Ascending aorta (tissue), 2 donors: ENCODE measurements at places on chromosomes 2 and 18. TPM values are rescaled to one million over a fixed set of nuclear protein-coding genes. Genes with fewer than 3 reads are reported as not detected.

DNA sequence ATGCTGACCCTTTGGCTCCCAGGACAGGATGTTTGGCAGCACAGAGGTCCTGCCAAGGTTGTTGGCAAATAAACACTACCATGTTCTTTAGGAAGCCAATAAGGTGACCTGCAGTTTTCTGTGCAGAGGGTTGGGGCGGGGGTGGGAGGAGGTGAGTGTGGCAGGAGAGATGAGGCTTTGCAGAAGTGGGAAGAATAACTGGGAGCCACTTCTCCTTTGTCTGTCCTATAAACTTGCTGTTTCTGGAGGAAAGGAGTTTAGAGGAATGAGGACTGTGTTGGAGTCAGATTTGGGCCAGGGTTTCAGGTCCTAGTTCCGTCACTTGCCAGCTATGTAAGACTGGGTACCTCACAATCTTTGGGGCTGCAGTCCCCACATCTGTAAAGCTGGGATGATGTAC lies 187.6 kb upstream of the SPRED2 start:
- H3K4me3 ChIP-seq, result no peak overlapping the region
- H3K27me3 ChIP-seq, result no peaks in the 10 kb centered on the region
- H3K27ac ChIP-seq, result no peak overlapping the region

- no peak for DNase-seq
- no peaks in the 10 kb centered on the region for H3K36me3 ChIP-seq
- H3K4me1 ChIP-seq, result no peaks in the 10 kb centered on the region
- no peak overlapping the region for H3K27ac ChIP-seq
Measured at GRCh38 chr2:211737282-211737681, 801.3 kb downstream of the ERBB4 start.

KCNF1 gene
- total RNA-seq, result not detected

GRCh38 chr18:67730886-67731285 lies 214.4 kb upstream of the DSEL start:
- no peak for DNase-seq
- H3K4me3 ChIP-seq, result no peak overlapping the region
- H3K36me3 ChIP-seq, result no peaks in the 10 kb centered on the region
- H3K27ac ChIP-seq, result no peak overlapping the region
- no peaks in the 10 kb centered on the region for H3K4me1 ChIP-seq

GRCh38 chr2:158464426-158465281 lies 7.9 kb downstream of the PKP4 start:
- H3K4me1 ChIP-seq, result no peaks in the 10 kb centered on the region
- no peaks in the 10 kb centered on the region for H3K36me3 ChIP-seq

DNA sequence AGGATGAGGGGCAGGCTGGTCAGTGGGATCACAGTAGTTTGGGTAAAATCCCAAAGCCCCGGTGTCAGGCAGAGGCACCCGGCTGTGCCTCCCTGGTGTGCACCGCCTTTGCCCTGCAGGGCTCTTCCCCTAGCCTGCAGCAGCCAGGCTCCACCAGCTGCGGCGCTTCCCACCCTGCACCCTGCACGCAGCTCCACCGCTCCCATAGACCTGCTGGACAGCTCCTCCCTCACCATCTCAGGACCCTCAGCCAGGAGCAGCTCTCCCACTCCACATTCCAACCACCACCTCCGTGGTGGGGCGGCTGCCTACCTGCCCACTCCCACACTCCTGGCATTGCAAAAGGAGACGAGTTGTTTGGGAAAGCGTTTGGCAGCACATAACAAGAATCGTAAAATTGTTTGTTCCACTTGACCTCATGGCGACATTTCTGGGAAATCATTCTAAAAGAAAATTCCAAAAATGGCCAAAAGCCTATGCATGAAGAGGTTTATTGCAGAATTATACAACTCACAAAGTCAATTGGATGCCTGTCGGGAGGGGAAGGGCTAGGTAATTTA lies 287.4 kb upstream of the HDAC4 start:
- no peak for DNase-seq
- H3K4me1 ChIP-seq, result peaks cover 3% of the 10 kb centered on the region
- no peak overlapping the region for H3K4me3 ChIP-seq
- no peak overlapping the region for H3K27ac ChIP-seq
- no peaks in the 10 kb centered on the region for H3K27me3 ChIP-seq
- no peaks in the 10 kb centered on the region for H3K36me3 ChIP-seq

ZNF396 gene
- total RNA-seq, result 0.21 TPM

DNA sequence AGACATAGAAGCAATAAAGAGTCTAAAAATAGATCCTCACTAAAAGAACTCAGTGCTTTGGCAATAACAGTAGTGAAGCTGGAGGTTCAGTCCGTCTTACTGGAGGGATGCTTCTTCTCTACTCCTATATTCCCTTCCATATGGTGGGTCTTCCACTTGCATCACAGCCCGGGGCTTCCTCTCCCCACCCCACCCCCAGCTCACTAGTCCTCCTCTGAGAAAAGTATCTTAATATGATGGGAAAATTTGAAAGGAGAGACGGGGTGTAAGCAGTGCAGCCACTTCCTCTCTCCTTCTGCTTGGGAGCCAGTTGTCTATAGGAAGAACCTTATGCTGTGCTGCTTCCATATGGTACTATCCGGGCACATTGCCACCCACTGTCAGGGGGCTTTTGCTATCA lies 57.2 kb upstream of the SPOPL start:
- H3K27ac ChIP-seq, result no peak overlapping the region
- no peaks in the 10 kb centered on the region for H3K4me1 ChIP-seq
- no peaks in the 10 kb centered on the region for H3K36me3 ChIP-seq
- no peak for DNase-seq
- H3K4me3 ChIP-seq, result no peak overlapping the region

DNA sequence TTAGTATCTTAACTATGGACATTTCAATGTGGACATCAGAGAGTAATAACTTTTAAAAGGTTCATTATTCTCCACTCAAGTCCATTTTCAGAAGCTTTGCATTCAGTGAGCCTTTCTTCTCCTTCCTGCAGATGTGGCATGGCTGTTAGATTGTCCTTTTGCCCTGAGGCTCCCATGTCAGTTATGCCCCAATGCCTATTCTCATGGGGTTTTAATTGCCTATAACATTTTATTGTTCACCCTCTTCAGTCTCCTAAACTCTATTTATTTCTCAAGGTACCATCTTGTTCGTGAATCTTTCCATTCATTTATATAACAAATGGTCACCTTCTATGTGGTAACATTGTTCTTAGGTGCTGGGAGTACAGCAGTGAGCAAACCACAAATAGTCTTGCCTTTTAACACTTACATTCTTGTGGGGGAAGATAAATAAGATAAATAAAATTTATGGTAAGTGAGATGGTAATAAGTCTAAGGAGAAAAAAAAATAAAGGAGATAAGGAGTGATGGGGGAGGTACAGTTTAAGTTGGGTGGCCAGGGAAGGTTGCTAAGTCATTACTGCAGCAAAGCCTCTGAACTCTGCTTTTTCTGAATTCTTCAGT lies 277.9 kb upstream of the SIX3 start:
- no peaks in the 10 kb centered on the region for H3K36me3 ChIP-seq
- DNase-seq, result no peak
- no peaks in the 10 kb centered on the region for H3K27me3 ChIP-seq
- no peaks in the 10 kb centered on the region for H3K4me1 ChIP-seq
- H3K27ac ChIP-seq, result no peak overlapping the region

- no peak overlapping the region for H3K27ac ChIP-seq
- no peak overlapping the region for H3K4me3 ChIP-seq
- H3K27me3 ChIP-seq, result no peaks in the 10 kb centered on the region
Measured at GRCh38 chr2:160332318-160332717, 132.2 kb upstream of the ITGB6 start.

DNA sequence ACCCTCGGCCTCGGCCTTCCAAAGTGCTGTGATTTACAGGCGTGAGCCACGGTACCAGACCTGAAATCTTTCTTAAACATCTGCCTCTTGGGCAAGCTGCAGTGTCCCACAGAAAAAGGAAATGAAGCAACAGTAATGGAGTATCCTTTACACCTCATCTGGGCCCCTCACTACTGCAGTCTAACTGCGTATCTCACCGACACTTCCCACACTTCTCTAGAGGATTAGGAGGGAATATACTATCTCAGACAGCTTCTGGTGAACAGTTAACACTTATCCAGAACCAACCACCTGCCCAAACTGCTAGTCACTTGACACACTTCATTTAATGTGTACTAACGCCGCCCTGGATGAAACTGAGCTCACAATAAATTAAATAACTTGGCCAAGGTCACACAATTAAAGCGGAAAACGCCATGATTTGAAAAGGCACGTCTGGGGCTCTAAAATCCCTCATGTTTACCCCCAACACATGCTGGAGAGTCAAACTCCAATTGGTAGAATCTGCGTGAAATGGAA lies 993 bp downstream of the COX7A2L start:
- peak overlapping the region; percentile 97 for H3K4me3 ChIP-seq
- H3K4me1 ChIP-seq, result no peaks in the 10 kb centered on the region
- H3K27me3 ChIP-seq, result no peaks in the 10 kb centered on the region

ECEL1 gene
- 14.9 TPM for total RNA-seq

DNA sequence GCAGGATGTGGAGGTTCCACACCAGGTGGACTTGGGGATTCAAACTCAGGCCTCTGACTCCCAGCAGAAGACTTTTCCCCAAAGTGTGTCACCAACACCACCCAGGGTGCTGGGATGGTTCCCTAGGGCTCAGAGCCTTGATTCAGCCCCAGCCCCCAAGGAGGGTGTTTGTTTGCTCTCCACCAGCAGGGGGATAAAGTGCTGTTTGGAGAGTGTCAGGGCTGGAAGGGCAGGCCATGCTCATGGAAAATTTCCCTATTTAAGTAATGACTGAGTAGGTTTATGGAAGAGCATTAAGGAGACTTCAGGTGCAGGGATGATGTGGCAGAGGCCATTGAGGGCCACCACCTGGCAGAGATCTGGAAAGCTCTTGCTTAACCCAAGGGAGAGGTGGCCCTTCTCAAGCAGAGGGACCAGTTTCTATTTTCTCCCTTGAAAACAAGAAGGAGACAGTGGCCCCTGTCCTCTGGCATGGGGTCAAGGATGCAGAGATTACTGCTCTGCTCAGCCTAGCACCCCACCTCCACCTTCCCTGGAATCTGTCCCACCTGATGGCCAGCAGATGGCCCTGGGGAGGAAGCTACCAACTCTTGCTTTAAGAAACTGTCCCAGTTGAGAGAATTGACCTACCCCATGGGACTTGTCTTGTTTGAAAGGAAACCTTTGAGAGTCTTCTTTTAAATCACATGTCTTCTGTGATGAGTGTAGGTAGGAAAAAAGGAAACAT lies 122.1 kb downstream of the ACOXL start:
- no peaks in the 10 kb centered on the region for H3K4me1 ChIP-seq
- H3K27me3 ChIP-seq, result no peaks in the 10 kb centered on the region
- H3K4me3 ChIP-seq, result no peak overlapping the region
- H3K27ac ChIP-seq, result no peak overlapping the region

GRCh38 chr2:240473211-240473610 lies 37.7 kb downstream of the GPC1 start:
- H3K27me3 ChIP-seq, result no peaks in the 10 kb centered on the region
- H3K36me3 ChIP-seq, result no peaks in the 10 kb centered on the region
- no peak for DNase-seq

DNA sequence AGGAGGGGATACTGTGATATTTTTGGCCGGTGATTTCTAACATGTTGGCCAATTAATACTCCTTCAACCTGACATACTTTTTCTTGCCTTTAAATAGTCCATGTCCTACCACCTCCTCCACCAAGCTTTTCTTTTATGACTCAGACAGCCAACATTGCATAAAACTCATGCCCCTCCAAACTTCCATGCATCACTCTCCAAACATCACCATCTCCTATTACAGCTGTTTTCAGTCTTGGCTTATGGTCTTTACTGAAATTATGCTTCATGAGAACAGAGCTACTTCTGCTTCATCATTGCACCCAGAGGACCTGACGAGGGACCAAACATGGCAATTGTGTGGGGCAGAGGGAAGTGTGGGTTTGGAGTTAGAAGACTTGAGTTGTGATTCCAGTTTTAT lies 305.4 kb downstream of the LPIN1 start:
- no peaks in the 10 kb centered on the region for H3K36me3 ChIP-seq
- H3K27me3 ChIP-seq, result no peaks in the 10 kb centered on the region
- no peaks in the 10 kb centered on the region for H3K4me1 ChIP-seq

- H3K27me3 ChIP-seq, result no peaks in the 10 kb centered on the region
- H3K4me3 ChIP-seq, result peak overlapping the region; percentile 18
- peak overlapping the region; percentile 72 for H3K27ac ChIP-seq
- no peak for DNase-seq
- no peaks in the 10 kb centered on the region for H3K36me3 ChIP-seq
Measured at GRCh38 chr2:173090276-173090877, 14.7 kb downstream of the MAP3K20 start.

GNAL gene
- total RNA-seq, result 5.9 TPM

KCNIP3 gene
- total RNA-seq, result 5.2 TPM

CD302 gene
- total RNA-seq, result 30.9 TPM

- no peaks in the 10 kb centered on the region for H3K36me3 ChIP-seq
- H3K27ac ChIP-seq, result no peak overlapping the region
- no peak for DNase-seq
- H3K4me3 ChIP-seq, result no peak overlapping the region
- no peaks in the 10 kb centered on the region for H3K27me3 ChIP-seq
- H3K4me1 ChIP-seq, result no peaks in the 10 kb centered on the region
Measured at GRCh38 chr2:130936451-130936850, 99.7 kb downstream of the ARHGEF4 start.

TMEM247 gene
- total RNA-seq, result not detected

DNA sequence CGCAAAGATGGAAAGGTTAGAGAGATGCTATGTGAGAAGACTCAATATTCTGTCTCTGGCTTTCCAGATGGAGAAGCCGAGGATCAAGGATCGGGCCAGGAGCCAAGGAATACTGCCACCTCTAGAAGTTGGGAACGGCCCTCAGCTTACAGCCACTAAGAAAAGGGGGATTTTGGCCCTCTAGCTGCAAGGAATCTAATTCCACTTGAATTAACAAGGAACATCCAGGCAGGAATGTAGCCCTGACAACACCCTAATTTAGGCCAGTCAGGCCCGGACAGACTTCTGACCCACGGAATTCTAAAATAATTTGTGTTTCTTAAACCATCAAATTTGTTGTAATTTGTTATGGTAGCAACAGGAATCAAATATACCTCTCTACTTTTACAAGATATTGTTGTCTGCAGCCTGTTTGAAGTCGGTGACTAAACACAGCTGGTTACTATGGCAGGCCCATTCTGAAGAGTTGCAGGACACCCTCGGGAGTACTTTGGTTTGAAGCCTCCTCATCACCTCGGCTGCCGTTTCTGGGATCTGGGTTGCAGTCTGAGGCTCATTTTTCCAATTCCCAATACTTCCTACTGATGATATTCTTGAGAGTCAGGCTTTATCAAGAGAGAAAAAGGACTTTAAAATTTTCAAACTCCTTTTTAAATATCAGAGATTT lies 1131.2 kb downstream of the TSN start:
- no peaks in the 10 kb centered on the region for H3K36me3 ChIP-seq
- H3K27me3 ChIP-seq, result no peaks in the 10 kb centered on the region
- no peak for DNase-seq
- H3K4me3 ChIP-seq, result no peak overlapping the region

DNA sequence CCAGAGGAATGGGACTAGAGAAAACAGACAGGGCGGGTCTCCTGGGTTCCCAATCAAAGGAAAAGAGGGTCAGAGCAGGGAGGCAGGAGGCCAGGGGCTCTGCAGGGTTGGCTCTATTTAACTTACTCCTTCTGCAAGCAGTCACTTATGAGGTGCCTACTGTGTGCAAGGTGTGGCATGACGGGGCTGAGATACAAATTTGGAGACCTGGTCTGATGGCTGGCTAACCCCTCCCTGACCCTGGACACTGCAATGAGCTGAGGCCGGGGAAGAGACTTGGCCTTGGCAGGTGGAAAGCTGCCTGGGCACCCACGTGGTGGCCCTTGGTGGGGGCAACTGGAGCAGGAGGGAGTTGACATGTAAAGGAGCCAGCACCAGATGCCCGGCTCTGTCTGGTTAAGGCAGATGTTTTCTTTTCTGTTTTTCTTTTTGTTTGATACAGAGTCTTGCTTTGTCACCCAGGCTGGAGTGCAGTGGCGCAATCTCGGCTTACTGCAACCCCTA lies 148.5 kb upstream of the GATA6 start:
- no peak for DNase-seq
- H3K36me3 ChIP-seq, result no peaks in the 10 kb centered on the region
- H3K27me3 ChIP-seq, result no peaks in the 10 kb centered on the region
- H3K4me3 ChIP-seq, result no peak overlapping the region
